ENCODE measurements at places on chromosomes 2 and 18.
A peak's percentile ranks its signal among the peaks of the same experiment; 100 is the strongest.

GRCh38 chr18:78993014-78993926 lies 13.7 kb downstream of the SALL3 start:
- no peak for DNase-seq

- DNase-seq, result no peak
Observed at GRCh38 chr2:64692401-64692800, 38.7 kb upstream of the SERTAD2 start.

DNA sequence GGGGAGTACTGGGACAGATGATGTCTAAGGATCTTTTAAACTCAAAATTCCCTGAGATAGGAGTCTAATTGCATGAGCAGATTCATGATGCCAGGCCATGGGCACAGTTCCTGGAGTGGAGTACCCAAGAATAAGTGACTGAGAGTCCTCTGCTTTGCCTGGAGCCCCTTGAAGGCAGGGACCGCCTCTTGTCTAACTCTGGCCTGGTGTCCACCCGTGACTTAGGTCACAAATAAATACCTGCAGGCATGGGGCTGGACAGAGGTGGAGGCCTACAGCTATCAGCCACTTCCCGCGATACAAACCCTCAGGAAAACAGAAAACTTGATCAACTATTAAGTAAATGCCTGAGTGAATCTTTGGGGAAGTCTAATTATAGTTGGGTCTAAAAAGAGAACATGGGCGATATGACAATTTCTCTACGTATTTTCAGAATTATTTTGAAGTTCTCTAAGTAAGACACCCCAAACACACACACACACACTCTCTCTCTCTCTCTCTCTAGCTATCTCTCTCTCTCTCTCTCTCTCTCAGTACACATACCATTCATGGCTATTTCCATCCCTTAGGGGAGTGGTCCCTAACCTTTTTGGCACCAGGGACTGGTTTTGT lies 1.8 kb upstream of the WIPF1 start:
- no peak for DNase-seq

- DNase-seq, result no peak
Observed at GRCh38 chr2:198476007-198476406, 671.6 kb downstream of the PLCL1 start.

DNA sequence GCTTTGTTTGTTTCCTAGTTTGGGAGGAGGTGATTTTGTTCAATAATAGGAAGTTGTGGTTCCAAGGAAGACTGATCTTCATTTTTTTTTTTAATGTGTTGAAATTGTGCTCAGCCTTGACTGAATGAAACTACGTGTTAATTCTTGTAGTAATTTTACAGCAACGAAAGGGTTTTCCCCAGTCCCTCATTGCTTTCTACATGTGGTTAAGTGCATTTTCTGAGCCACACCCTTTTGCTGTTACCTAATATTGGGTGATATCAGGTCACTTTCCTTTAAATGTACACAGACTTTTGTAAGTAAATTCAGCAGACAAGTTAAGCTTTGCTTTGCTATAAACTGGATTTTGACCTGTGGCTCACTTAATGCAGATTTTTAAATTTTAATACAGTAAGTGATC lies 73.6 kb downstream of the OTX1 start:
- no peak for DNase-seq

- DNase-seq, result no peak
Observed at GRCh38 chr2:13996527-13996926, 636.0 kb upstream of the LRATD1 start.

DNA sequence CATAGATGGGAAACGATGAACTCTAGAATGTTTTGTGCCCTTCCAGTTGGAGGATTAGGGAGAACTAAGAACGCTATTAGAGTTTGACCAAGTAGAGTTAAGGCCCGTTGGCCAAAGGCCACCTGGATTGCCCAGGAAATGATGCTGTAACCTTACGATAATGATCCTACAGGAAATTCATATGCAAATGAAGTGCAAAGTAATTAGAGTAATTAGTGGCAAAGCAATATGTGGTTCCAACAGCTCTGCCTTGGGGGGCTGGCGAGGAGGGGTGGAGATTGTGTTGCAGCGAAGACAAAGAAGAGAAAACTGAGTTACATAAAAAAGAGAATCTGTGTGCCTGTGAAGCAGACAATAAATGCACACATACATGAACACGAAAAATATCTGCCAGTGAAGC lies 61.5 kb upstream of the BOD1L2 start:
- DNase-seq, result no peak

DNA sequence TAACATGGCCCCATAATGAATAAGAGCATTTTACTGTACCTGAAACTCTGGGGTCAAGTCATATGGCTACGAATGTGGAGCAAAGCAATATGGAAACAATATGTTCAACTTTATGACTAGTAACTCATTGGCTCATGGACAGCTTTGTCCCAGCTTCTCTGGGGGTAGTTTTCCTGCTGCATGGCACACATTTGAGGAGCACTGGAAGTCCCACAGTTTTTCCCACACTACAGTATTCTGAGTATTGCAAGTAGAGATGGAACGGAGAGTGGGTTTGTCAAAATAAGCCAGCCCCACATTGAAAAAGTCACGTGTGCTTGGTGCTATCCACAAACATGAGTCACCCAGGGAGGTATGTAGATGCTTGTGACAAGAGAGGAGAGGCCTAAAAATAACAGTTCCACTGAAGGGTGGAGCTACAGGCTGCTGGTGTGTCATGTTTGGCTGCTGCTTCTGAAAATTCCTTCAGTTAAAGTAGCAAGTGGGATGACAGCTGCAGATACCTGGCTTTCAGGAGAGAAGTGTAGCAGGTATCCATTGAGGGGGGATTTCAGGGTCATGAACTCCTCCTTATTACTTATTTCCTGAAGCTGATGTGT lies 48.2 kb upstream of the CTAGE1 start:
- DNase-seq, result peak; percentile 21

DNA sequence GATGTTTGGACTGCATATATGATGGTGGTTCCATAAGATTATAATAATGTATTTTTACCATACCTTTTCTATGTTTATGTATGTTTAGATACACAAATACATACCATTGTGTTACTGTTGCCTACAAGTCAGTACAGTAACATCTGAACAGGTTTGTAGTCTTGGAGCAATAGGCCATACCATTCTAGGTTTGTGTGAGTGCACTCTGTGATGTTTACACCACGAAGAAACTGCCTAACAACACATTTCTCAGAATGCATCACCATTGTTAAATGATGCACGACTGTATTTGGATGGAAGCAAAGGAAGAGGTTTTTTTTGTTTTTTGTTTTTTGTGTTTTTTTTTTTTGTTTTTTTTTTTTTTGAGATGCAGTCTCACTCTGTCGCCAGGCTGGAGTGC lies 9.5 kb downstream of the DUSP19 start:
- DNase-seq, result no peak

DNA sequence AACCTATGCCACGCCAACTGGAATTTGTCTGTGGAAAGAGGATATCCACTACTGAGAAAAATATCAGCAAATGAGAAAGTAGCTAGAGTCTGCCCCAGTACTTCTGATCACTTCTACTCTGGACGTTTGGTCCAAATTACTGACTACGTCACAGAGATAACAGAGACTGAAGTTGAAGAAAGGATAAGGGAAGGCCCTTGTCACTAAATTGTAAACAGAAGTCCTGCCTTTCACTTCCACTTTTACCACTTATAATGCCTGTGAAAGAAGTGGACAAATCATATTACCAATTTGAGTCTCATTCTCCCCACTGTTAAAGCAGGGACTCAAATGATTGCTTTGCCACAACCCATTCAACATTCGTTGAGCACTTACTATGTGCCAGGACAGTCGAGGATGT lies 173.9 kb upstream of the ERBB4 start:
- no peak for DNase-seq

DNA sequence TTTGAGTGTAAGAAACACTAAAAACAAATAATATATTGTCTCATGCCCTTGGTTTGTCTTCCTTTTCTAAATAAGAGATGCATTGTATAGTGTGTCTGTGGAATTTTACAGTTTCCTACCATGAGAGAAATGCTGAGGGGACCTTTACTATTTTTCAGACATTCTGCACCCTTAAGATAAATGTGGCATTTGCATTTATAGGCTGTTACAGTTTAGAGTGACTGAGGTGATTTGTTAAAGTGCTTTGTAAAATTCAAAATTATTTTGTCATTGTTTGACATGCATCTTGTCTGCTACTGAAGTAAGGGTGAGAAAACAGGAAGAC lies 78.9 kb upstream of the ZSWIM2 start:
- DNase-seq, result no peak

DNA sequence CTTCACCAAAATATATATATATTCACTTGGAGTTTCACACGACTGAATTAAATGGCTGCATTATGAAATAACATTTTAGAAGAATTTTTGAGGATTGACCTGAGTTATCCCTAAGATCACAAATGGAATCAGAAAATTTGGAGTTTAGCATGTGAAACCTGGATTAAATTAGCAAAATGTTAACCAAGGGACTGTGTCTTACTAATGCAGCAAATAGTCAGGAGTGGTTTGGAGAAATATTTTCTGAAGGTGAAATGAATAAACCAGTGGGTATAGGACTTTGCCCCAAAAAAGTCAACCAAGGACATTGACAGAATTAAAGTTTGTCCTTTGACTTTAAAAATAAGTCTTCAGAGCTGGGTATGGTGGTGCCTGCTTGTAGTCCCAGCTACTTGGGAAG lies 111.2 kb downstream of the PRPF40A start:
- no peak for DNase-seq

DNA sequence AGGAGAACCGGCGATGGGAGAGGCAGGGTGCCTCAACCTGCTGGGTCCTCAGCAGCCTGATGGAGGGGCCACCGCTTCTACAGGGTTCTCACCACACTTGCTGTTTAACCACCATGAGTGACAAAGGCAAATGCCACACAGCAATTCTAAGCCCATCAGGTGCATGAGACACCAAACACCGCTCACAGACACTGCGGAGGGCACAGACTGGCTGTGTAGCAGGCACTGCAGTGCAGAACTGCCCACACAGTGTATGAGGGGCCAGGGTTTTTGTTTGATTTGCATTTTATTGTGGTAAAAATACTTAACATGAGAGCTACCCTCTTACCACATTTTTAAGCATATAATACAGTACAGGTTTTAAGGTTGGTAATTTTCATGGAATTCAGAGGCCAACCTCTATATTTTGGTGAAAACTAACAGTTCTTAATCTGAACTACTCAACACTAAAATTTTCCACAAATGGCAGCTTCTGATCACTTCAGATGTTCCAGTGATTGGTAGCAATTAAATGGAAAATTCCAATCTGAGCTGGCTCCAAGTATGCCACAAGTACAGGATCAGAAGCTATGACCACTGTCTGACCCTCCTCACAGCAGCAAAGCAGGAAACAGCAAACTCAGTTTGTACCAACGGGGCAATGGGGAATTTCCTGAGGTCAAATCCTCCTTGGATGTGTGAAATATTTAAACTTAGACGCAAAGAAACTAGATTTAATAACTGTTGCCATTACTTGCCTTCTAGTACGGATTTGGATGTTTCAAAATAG lies 67.7 kb downstream of the FAM210A start:
- DNase-seq, result no peak
